T-helper 2 cell treated with Interferon-gamma antibody and Interleukin-4, amounts not matched to agents 5 μg/mL and 100 μg/mL, for 36 hours (primary cell): ENCODE measurements at places on chromosomes 6 and 20.

- no peak for DNase-seq
These were observed 24.2 kb downstream of the MRS2 start for GRCh38 chr6:24426729-24427446.

- no peak for DNase-seq
These were observed 69.6 kb downstream of the PYGB start for GRCh38 chr20:25317351-25318075.

DNA sequence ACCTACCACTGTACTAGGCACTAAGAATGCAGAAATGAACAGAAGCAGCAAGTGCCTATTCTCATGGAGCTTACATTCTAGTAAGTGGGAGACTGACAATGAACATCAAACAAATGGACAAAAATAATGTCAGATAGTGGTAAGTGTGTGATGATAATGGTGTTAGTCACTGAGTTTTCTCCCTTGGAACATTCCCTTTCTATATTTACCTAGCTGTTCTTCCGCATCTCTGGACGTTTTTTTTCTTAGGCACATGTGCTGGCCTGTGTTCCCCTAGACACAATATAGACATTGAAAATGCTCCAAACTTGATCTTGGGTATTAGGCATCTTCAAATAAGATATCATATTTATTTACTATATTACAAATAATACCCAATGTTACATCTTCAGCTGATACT lies 218.1 kb upstream of the GJE1 start:
- DNase-seq = no peak

- DNase-seq = no peak
These were observed 327.1 kb downstream of the MAFB start for GRCh38 chr20:40361916-40362315.

DNA sequence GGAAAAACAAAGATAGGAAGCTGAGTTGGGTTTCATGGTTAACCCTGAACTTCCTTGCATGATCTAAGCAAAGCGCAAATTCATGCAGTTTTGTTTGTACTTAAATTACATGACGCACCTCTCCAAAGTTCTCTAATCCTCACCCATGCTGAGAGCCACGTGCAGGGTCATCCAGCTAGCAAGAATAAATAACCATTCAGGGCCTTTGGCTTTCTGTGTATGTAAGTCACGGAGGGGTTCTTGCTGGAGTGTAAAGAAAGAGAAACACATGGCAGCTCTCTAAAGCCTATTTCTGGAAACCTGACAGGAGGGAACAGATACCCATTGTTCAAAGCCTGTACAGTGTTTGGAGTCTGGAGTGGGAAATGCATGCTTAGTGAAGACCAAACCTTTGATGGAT lies 171.7 kb upstream of the CCN2 start:
- no peak for DNase-seq

DNA sequence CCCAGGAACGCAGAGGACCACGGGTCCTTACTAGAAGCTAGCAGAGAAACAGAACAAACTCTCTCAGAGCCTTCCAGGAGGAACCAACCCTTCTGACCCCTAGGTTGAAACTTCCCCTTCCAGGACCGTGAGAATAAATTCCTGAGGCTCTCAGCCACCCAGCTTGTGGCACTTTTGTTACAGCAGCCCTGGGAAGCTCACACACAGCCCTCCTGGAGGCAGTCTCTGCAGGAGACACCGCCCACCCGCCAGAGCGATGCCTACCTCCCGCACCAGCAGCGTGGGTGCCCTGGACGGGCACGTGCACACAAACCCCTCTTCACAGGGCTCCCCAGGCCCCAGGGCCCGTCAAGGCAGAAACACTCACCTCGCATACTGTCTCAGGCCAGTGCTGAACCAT lies 4.2 kb downstream of the RNASET2 start:
- no peak for DNase-seq

GRCh38 chr20:57476084-57476526 lies 48.8 kb downstream of the CTCFL start:
- DNase-seq = no peak

DNA sequence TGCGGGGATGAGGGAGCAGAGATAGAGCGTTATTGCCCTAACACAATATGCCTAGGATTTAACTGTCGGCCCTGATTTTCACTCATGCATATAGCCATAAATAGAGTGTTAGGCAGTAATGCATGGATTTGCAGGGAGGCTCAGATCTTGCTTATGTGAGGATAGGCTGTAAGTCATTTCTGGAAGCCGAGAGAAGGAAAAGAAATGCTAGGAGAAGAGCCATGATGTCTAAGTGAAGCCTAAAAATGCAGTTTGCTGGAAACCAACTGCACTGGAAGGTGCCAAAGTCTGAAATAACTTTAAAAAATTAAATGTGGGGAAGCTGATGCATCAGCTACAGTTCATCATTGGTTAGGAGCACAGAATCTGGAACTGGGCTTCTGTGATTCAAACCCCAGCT lies 54.3 kb downstream of the ADTRP start:
- DNase-seq = no peak

DNA sequence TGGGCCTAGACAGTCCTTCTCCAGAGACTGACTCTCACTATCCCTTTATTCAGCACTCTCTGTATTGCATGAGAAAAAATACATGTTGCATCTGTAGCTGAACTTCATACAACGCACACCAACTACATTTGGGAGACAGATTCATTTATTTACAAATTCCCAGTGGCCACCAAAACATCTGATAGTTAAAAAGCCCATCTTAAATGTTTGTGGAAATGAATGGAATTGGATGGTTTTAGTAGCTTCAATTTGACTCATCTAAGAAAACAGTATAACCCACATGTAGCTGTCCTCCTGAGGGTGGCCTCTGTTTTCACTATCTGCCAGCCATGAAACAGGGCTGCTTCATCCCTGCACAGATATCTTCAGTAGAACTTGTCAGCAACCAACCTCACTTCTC lies 116.3 kb downstream of the PCSK2 start:
- no peak for DNase-seq

- DNase-seq = no peak
These were observed 8.1 kb downstream of the L3MBTL1 start for GRCh38 chr20:43515628-43516027.

- DNase-seq = no peak
These were observed 21.0 kb downstream of the NFYA start for GRCh38 chr6:41093729-41094128.

DNA sequence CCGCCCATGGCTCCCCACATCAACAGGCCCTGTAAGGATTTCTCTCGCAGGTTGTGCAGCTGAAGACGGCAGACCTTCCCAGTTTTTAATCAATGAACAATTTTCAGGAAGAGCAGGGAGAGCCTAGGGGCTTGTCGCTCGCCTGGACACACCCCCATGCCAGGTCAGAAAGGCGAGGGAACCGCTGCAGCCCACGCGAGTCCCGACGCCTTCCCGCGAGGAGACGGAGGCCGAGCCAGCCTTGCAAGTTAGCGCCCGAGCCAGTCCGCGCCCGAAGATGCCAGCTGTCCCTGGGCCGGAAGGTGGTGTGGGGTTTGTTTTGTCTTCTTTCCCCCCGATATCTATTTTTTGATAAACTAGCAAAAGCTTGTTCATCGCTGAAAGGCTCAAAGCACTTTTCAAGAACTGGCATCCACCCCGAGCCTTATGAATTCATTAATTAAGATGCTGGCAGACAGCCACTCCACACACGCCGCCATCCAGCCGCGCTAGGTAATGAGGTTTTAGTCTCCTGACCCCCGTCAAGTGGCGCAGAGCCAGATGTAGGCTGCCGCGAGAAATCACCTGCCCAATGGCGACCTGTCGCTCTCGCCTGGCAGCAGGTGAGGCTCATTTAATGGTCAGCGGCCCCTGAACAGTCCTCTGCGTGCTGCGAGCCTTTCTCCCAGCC lies 6.6 kb downstream of the CCDC167 start:
- no peak for DNase-seq

- no peak for DNase-seq
These were observed 81.6 kb upstream of the OPRM1 start for GRCh38 chr6:153957394-153957793.

- no peak for DNase-seq
These were observed 57.0 kb downstream of the DNAAF9 start for GRCh38 chr20:3350422-3350821.

DNA sequence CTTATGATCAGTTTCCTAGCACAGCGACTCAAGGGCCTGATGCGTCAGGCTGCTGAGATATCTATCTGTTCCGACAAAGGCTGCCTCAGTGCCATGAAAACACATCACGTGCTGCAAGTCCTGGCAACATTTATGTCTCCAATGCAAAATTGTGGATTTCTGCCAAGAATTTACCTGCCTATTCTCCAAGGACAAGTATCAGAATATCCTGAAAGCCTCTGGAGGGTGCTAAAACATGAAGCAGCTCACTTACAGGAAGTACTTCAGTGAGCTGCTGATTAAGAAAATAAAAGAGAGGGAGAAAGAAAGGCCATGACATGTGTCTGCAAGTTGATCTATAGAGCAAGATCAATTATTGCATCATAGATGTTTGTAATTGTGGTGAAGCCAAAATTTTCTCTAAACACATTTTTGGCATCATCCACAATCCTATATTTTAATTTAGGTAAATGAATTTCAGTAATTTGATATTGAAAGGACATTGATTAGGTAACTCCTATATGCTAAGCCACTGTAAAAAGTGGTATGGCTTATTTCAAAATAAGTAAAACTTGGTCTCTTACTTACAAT lies 25.8 kb upstream of the TPBG start:
- DNase-seq = no peak

- DNase-seq = no peak
These were observed 2.5 kb downstream of the UNC93A start for GRCh38 chr6:167293590-167294091.

DNA sequence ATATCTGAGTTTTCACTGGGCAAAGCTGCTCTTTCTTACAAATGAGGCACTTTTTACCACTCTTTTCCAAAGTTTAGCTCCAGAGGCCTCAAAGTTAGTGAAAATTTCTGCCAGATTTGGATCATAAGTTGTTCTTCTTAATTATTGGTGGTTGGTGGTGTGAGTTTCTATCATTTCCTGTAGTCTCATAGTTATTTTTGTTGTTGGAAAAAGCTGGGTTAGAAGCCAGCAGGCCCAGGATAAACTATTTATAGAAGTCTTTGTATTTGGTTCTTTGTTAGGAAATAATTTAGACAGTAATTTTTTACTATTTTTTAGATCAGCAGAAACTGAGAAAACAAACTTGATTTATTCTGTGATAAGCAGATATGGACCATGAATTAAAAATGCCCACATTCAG lies 10.6 kb downstream of the PFDN4 start:
- no peak for DNase-seq

- DNase-seq = no peak
These were observed 24.1 kb upstream of the GTF3C6 start for GRCh38 chr6:110934381-110934898.

DNA sequence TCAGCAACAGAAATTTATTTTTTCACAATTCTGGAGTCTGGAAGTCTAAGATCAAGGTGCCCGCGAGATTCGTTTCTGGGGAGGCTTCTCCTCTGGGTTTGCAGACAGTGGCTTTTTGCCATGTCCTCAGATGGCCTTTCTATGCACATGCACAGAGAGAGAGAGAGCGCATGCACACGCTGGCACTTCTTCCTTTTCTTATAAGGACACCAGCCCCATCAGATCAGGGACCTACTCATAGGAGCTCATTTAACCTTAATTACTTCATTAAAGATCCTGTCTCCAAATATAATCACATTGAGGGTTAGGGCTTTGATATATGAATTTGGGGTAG lies 260.7 kb upstream of the PLCB4 start:
- DNase-seq = no peak

- DNase-seq = no peak
These were observed 18.9 kb downstream of the TREML1 start for GRCh38 chr6:41135062-41135832.

DNA sequence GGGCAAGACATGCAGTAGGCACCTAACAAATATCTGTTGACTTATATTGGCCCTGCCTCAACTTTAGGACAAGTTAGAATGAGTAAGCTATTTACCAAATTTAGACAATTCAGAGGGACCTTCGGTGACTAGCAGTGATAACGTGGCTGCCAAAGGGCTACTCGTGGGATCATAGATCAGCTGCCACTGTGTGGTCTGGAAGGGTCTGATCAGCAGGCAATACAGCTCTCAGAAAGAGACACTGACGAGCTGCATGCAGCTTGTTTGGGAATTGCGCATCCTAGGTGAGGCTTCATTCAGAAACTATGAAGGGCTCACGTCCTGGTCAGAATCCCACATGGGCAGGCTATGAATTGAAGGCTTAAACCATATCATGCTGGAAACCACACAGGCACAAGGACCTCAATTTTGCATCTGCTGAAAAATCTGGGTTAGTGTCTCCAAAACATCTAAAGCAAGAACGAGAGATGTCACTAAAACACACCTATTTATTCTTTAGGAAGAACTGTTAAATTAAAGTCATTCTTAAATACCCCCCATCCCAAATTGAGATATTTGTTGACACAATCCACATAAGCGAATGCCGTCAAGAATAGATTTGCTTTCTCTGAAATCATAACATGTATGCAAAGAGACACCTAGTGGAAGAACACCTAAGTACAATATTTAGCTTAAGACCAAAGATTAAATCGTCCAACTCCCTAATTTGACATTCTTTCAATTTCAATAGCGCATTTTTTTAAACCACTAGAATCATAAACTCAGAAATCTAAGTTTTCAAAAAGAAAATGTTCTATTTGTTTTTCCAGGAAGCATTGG lies 79.6 kb downstream of the IPCEF1 start:
- no peak for DNase-seq

DNA sequence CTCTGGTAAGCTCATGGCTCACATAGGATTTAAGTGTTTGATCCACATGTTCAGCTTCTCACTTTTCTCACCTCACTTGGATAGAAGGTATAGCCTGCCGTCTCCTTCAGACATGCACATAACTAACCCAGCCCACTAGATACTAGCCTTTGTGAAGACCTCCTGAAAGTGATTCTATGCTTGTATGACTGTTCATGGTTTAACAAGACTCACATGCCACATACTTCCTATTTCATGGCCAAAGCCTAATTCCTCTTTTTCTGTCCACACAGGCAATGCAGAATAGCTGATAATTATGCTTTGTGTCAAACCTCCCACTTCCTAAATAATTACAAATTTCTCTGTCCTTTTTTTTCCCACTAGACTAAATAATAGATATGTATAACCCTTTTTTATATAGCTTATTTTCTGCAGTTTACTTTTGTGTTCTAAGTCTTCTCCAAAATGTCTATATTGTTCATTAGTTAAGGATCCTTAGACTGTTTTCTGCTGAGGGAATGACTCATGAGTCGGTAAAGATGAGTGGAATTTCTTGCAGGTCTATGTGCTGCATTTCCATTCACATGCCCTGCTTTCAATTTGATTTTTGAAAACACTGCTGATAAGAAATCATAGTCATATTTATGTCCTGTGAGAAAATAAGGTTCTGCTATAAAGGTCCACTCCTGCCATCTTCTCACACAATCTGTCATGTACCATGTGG lies 43.0 kb downstream of the HDDC2 start:
- DNase-seq = no peak

GRCh38 chr6:151451417-151451949 lies 443 bp downstream of the RMND1 start:
- DNase-seq = no peak

DNA sequence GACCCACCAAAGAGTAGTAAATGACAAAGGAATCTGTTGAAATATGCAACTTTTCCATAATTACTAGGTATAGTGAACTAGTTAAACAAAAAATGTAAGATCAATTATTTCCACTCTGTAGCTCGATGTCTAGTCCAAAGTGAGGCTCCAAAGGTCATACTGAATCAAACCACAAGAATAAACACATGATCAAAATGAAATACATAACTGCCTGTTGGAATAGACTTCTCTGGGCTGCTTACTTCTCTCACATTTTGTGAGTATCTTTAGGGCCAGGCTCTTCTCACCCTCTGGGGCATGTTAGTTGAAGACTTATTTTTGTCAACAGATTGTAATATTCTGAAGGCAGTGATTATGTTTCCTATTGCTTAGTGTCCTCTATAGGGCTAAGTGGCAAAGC lies 103.7 kb upstream of the TMEM170B start:
- DNase-seq = no peak

- no peak for DNase-seq
These were observed 36.1 kb downstream of the EZR start for GRCh38 chr6:158783167-158783450.
